H7 (cell line): ENCODE measurements at places on chromosomes 1 and 21. TPM values are rescaled to one million over a fixed set of nuclear protein-coding genes. Genes with fewer than 3 reads are reported as not detected.

DNA sequence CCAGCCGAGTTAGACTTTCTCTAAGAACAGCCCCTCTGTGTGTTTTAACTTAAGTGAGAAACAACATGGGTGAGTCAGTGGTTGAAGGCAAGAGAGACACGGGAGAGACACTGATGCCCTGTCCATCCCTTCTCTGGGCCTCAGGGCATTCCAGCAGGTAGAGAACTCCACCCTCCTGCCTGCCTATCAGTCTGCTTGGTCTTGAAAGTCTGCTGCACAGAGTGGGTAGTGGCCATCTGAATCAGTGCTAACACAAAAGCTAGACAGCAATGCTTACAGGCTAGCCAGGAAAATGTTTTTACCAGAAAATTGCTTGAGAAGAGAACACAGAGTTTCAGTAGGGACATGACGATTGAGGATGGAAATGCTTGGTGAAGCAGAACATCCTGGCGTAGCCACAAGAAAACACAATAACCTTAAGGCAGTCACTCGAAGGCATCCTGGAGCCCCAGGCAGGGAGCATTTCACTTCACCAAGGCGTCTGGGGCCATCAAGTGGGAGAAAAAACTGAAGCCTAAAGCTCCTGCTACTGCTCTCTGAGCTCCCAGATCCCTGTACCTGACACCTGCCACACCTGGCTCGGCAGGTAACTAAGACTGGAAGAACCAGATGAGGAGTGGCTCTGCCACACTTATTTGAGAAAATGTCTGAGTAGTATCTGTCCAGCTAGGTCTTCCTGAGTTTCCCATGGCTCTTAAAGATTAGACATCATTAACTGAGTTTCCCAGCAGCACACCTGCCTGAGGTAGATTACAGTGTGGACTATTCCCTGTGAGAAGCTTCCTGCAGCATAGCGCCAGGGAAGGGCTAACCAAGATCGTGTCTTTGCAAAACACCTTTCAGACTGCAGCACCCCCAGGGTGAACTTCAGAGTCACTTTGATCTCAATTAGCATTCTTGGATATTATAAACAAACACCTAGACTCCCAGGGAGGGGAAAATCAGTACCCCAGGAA, 18.1 kb upstream of the LBR start:
- no peak for DNase-seq

- no peak for DNase-seq
Observed at GRCh38 chr1:32701951-32702598, 495 bp downstream of the SYNC start.

DNA sequence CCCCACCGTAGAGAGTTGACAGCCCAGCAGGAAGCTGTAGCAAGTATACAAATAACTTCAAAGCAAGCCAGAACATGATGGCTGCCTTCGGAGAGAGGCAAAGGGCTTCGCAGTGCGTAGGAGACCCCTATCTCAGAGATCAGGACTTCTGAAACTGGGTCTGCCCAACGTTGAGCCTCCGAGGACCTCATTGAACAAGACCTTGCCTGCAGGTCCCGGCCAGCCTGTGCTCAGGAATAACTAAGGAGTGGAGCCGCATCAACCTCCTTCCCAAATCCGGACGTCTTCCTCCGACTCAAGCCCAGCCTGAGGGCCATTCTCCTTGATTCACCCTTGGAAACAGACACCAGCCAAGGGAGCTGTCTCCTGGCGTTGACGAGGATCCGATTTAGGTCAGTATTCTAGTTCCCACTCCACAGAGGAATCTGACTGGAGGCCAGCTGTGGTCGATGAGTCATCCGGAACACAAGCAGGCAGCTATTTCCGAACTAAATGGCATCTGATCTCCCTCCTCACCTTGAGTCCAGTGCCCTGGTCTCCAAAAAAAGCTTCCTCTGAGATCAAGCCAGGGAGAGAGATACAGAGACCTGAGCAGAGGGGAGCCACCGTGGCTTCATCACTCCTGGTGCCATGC, 166.5 kb upstream of the COA6 start:
- no peak for DNase-seq

- no peak for DNase-seq
Observed at GRCh38 chr1:96721053-96721415, 550 bp upstream of the PTBP2 start.

- no peak for DNase-seq
Observed at GRCh38 chr1:42319128-42319851, 15.7 kb downstream of the FOXJ3 start.

GRCh38 chr1:210689826-210690225, 361.1 kb downstream of the HHAT start:
- no peak for DNase-seq

DNA sequence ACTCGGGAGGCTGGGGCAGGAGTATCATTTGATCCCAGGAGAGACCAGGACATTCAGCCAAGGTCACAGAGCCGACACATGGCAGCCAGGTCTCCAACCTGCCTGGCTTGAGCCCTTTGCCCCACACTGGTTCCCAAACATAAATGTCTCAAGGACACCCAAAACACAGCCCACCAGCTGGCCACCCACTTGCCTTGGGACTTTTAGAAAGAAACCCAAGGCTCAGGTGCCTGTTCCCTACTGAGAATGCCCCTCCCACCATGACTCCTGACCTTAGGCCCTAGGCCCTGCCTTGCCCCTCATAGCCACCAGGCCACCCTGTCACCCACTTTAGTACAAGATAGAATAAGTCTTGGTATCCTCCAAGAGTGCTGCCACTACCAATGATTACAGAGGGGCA, 41.9 kb upstream of the LRP8 start:
- peak; percentile 24 for DNase-seq

Gene TPTE
- not detected in 2 replicates for total RNA-seq

Gene NECTIN4
- total RNA-seq: not detected in 2 replicates

Gene TRIM17
- total RNA-seq: 4.9 and 5.6 TPM in 2 replicates

Gene FCMR
- total RNA-seq: not detected in 2 replicates

Gene FCAMR
- not detected in 2 replicates for total RNA-seq
